ENCODE measurements at places on chromosomes 4 and X.

DNA sequence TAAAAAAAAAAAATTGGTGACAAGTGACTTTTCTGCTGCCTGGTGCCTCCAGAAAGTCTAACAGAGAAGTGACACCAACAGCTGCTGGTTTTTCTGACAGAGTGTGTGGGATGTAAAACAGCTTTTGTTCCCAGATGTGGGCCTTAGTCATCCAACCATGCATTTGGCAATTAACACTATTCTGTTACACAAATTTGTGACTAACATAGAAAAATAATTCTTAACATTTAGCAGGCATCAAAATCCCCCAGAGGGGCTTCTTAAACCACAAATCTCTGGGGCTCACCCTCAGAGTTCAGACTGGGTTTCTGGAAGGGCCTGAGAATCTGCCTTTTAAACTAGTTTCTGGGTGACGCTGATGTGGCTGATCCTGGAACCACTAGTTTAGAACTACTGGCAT is 100.5 kb upstream of the PCDH7 start:
- no peak for DNase-seq

- DNase-seq = no peak
These were observed 3.3 kb downstream of the HAND2 start for GRCh38 chr4:173526724-173527102.

DNA sequence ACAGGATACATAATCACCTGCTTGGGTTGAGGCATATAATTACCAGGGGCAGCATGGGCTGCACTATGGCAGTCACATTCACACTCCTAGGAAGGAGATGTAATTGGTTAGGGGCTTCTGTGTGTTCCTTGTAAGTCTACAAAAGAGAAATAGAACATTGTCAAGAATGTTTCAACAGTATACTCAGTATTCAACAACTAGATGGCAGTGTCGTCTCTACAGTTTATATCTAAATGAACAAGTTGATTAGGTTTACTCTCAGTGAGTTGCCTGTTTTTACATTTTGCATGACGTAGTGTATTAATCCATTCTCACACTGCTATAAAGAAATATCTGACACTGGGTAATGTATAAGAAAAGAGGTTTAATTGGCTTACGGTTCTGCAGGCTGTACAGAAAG is 50.5 kb upstream of the RAB33B start:
- DNase-seq = no peak

- no peak for DNase-seq
These were observed 64.3 kb downstream of the TAPT1 start for GRCh38 chr4:16161851-16162408.

GRCh38 chrX:19606902-19607301 is 91.6 kb upstream of the MAP3K15 start:
- no peak for DNase-seq

DNA sequence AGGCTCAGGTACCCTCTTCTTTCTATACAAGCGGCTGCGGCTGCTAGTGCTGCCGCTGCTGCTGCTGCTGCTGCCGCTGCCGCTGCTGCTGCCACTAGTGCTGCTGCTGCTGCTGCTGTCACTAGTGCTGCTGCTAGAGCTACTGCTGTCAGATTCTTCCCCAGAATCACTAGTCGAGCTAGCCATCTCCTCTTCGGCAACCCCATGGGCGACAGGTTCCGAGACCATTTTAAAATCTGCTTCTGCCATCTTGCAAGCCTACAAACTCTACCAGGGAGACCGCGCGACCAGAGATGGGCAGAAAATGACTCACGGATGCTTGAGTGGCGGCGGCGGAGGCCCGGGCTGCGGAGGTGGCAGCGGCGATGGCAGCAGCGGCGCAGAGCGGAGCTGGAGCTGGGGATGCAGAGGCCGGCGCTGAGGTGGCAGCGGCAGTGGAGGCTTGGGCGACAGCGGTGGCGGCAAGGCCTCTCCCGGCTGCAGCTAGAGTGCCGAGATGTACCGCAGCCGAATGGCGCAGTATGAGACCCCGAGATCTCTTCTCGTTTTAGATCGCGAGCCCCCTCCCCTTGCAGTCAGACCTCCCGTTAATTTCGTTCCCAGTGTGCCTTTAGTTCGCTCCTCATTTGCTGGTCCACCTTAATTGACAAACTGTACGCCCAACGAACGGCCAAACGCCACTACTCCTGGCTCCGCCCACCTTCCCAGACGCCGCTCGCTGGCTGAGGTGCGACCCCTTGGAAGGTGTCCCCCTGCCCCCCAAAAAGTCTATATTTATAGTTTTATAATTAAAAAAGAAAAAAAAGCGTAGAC is at the start of gene NAP1L3:
NAP1L3 (minus strand) TSS at position 523 of the 813 bp plus-strand sequence; CDS start at position 249, 274 bp downstream.
- DNase-seq = peak; percentile 53

DNA sequence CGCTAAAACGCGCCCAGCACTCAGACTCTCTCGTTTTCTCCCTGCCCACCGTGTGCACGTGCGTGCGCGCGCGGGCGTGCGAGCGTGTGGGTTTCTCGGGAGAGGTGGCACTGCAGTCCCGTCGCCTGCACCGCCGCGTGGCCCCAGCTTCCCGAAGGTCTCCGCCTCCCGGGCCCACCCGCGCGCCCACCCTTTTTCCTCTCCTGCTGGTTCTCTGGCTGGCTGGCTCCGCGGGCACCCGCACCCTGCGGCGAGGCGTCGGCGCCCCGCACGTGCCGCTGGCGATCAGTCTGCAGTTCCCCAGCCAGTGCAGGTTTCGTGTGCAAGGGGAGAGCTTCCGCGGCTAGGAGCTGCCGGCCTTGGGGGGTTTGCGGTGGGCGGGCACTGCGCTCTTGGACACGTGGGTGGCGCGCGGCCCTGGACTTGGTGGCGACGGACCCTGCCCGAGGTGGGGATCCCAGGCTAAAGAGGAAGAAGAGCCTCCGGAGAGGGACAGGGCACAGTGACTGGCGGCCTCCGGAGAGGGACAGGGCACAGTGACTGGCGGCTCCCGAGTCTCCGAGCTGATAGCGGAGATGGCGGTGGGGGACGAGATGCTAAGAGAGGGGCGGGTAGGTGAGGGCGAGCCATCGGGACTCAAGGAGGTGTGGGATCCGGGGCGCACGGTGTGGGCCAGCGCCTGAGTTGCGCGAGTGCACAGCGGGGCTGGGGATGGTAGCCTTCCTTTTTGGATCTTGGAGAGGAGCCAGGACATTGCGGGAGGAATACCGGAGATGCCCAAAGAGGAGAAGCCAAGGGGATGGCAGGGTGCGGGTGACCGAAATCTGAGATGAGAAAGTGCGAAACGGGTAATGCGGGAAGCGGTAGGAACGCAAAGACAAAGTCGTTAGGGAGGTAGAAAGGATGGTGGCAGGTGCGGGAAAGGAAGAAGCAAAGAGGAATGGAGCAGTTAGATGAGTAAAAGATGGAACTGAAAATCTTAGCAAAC is at the start of gene FAM184B:
FAM184B (minus strand) TSS at position 322 of the 988 bp plus-strand sequence. CDS start 322 bp downstream, outside the sequence.
- no peak for DNase-seq

GRCh38 chr4:79847411-79847810 is 225.6 kb downstream of the ANTXR2 start:
- DNase-seq = no peak

GRCh38 chr4:76989391-76990061 is 40.0 kb downstream of the SEPTIN11 start:
- DNase-seq = no peak

- DNase-seq = no peak
These were observed 62.3 kb downstream of the FAM193A start for GRCh38 chr4:2598511-2599303.

- DNase-seq = no peak
These were observed 325.3 kb downstream of the CXXC4 start for GRCh38 chr4:104169437-104169836.

DNA sequence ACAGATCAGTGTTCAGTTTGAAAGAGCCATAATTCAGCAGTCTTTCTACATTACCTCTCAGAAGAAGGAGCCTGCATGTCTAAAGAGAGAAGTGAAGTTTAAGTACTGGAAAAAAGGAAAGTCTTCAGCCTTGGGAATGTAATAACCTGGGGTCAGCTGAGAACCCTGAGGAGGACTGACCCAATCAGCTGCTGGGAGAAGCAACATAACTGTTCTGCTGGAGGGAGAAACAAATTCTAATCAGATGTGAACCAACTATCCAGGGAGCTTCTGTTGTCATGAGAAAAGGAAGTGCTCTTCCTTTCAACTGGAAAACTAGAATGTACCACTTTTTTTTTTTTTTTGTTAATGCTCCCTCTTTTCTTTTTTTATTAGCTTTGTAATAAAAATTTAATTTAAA is 64.5 kb upstream of the PDE5A start:
- no peak for DNase-seq

DNA sequence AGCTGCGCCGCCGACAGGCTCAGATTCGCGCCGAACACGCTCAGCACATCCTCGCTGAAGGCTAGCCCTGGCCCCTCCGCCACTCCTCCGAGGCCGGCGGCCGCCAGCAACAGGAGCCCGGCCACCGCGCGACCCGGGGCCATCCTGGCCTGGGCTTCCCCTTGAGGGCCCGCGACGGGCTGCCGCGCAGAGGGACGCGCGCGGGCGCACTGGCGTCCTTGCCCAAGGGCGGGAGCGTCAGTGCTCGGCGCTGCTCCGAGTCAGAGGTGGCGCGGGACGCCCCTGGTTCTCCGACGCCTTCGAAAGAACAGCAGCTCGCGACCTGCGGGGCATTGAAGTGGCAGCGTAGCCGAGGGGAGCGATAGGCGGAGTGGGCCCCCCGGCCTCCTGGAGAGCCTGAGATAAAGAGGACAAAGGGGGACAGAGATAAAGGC is 745 bp downstream of the SLC39A8 start:
- no peak for DNase-seq

DNA sequence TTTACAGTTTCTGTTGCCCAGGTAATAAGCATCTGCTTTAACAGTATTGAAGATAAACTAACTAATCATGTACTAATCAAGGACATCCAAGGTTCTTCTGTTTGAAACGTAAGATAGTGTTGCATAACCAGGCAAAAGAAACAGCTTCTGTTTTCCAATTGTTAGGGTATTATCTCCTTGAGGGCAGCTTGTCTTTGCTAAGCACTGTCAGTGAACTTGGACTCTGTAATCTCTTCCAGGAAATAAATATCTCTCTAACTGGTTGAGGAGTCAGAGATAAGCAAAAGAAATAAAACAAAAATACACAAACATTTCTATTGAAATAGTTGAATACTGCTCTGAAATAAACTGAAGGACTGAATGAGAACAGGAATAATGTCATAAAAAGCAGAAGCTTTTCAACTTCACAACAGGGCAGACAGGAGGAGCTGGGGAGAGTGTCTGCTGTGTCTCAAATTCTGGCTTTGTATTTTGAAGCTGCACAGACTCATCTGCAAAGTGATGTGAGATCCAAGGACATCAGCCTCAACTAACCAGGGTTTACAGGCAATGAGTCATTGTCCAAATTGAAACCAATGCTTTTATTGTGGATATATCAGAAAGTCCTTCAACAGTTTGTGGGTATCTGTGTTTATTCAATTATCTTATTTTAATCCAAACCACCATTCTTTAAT is 1253.0 kb upstream of the PCDH7 start:
- no peak for DNase-seq

DNA sequence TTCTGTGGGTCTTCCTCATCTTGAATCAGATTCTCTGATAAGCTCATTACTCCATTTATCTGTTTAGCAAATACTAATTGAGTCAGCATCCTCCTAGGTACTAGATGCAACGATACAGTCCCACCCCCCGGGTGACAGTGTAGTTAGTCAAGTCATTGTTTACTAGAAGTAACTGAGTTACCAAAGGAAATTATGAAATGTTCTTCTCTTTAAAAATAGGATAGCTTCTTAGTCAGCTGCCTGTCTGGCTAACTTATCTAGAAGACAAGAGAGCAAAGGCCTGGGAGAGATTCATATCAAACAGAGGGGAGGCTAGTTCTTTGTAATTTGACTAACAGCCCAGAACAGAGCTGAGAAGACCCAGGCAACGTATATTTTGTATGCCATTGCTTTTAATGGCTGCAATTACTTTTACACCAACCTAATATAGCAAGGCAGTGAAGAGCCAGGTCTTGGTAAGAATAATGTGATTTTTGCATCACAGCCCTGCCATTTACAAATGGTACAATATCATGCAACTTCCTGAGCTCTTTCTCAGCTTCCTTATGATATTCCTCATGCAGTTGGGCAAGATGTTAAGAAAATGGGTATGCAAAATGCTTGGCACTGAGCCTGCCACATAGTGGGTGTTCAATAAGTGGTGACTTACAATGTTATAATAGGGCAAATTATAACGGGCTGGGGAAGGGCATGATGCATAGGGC is 149.9 kb downstream of the CHIC2 start:
- no peak for DNase-seq

DNA sequence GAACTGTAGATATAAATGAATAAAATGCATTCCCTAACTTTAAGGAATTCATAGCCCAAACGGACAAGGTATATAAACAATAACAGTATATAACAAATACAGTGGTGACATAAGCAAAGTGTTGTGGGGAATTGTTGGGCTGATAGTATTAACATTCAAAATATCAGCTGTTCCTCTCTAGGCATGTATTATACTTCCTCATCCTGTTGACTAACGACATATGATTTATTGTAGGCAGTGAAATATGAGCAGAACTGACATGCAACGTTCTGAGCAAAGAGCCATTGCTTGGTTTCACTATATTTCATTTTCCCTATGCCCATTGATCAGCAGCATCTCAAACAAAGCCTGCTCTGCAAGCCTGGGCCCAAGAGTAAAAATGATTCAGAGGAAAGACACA is 143.9 kb downstream of the PTCHD1 start:
- no peak for DNase-seq

DNA sequence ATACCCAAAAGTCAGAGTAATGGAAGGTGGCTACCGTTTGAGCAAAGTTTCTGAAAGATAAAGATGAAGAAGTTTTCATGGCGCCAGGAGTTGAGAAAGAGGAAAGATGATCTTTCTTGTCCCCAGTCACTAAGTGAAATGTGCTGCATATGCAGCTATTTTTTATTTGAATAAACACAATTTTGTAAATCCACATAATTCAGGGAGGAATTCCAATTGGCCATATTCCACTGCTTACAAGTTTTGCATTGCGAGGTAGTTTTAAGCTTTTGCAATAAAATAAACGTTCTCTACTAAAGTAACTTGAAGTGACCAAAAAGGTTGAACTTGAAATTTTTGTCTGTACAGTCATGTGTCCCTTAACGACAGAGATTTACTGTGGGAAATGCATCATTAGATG is 139.3 kb upstream of the VCX2 start:
- DNase-seq = no peak

DNA sequence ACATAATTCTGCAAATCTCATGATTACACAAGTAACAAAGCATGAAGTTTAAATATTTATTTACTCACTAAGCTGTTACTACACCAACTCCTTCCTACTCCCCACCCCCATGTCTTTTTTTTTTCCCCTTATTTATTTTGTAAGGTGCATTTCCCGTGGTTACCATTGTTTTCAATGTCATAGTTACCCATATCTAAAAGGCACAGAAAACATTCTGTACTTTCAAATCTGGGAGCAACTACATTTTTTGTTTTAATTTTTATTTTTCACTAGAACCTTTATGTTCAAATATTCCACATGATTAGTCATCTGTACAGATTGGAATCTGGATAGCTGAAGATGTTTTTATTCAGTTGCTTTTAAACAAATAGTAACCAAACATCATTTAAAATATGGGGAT is 62.8 kb downstream of the PPP3CA start:
- DNase-seq = no peak

DNA sequence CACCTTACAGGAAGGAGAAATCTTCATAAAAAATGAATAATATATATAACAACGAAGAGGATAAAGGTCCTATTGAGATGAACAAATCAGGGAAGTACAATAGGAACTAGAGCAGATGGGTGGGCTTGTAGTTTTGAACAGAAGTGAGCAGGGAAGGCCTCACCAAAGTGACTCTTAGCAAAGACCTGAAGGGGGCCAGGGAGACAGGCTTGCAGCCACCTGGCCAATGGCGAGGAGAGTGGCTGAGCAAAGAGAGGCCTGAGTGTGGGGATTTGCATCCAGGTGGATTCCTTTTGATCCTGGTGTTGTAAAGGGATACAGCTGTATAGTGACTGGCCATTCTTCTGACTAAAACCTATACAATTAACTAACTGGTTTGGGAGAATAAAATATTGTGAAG is 354.1 kb downstream of the CAMK2D start:
- DNase-seq = no peak
